ENCODE measurements at places on chromosomes 4 and X. TPM values are rescaled to one million over a fixed set of nuclear protein-coding genes. Genes with fewer than 3 reads are reported as not detected.

TAPT1 gene
- 32.9 TPM for total RNA-seq

- DNase-seq, result no peak
Measured at GRCh38 chr4:37802068-37802666, 24.3 kb upstream of the PGM2 start.

SPIN2B gene
- total RNA-seq, result 10.0 TPM

DNA sequence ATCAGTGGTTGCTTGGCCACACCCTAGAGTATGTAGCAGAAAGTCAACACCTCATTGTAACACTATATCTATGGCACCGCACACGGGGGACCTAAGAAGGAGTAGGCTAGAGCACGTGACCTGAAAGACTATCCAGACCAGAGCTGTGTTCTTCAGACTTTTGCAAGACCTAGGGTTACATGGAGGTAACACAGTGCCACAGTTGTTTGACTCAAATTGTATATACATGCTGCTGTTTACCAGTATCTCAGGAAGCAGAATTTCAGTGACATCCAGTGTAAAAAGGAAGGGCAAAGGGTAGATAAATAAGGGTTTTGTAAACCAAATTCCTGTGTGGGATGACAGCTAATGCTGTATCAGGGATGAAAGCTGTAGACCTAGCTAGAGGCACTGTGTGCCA, 30.2 kb downstream of the PNMA6A start:
- DNase-seq, result no peak

- DNase-seq, result no peak
Measured at GRCh38 chr4:81737865-81738559, 266.3 kb upstream of the RASGEF1B start.

DNA sequence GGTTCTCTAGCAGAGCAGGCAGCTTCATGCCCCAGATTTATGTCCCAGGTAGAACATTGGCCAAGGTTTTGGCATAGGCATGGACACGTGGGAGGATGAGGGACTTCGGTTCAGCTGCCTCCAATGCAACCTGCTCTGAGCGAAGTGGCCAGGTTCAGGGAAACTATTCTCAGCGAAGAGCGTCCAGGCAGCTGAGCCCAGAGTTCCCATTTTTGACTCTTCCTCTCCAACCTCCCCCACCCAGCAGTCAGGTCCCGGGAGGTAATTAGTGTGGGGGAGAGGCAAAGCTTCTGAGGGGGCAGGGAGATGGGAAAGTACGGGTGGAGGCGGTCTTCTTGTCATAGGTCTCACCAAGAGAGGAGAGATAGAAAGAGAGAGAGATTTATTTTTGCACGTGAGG, 1.0 kb downstream of the GABRA4 start:
- DNase-seq, result no peak

- no peak for DNase-seq
Measured at GRCh38 chr4:100982345-100982744, 365.0 kb downstream of the PPP3CA start.

RHOXF2B gene
- not detected for total RNA-seq

Measured in activated T-helper 2 cell treated with anti-CD3 and anti-CD28 coated beads, Interferon-gamma antibody, Interleukin-2, Interleukin-4, amounts not matched to agents 10 μg/mL and 5 μg/mL and 100 μg/mL, durations not matched to agents 14 hours and 24 hours and 36 hours (primary cell).